Prostate gland (tissue), 2 donors: ENCODE measurements at places on chromosomes 16 and 17. TPM values are rescaled to one million over a fixed set of nuclear protein-coding genes. Genes with fewer than 3 reads are reported as not detected.
A peak's percentile ranks its signal among the peaks of the same experiment; 100 is the strongest.

DNA sequence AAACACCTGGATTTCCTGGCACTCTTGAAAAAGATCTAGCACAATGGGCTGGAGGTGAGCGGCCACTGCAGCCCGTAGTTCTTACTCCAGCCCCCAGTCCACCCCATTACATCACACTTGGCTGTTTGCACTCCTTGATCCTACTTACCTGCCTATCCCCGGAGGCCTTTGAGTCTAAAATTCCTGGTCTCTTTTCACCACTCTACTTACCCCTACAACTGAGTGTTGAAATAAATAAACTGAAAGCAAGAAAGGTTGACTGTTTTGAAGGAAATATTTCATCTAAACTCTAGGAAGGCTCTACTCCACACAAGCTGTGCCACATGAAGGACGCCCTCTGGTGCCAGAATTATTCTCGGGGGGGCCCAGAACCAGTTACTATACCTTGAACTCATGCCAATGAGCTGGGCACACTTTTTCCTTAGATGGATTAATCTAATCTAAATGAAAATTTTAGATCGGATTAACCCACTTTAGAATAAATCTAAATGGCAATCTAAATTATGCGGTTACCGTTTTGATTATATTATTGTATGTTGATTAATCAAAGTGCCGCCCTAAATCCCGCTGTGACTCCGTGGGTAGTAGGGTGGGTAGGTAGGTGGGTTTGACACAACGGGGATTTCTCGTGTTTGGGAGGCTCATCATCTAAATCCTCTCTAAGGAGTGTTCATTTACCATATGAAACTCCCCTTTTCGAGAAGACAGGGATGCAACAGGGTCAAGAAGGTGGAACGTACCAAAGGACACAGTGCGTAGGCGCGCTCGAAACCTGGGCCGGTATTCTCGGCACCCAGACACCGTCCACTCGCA, 651 bp upstream of the EIF1 start:
- peaks cover 18% of the 10 kb centered on the region for H3K36me3 ChIP-seq
- H3K4me1 ChIP-seq, result no peaks in the 10 kb centered on the region
- H3K27ac ChIP-seq, result peak overlapping the region; percentile 100
- DNase-seq, result peak; percentile 54
- peak overlapping the region; percentile 89 for H3K4me3 ChIP-seq

DNA sequence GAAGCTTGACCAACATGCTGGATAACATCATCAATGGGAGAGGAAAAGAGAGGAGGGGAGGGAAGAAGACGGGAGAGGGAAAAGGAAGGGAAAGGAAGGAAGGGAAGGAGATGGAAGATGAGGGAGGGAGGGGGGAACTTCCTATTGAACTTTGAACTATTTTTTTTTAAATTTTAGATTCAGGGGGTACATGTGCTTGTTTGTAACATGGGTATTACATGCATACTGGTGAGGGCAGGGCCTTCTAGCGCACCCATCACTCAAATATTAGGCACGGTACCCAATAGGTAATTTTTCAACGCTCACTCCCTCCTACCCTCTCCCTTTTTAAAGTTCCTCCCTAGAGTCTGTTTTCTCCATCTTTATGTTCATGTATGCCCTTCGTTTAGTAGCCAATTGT, 383.2 kb upstream of the XYLT1 start:
- no peak overlapping the region for H3K4me3 ChIP-seq
- H3K4me1 ChIP-seq, result no peaks in the 10 kb centered on the region
- H3K27me3 ChIP-seq, result no peaks in the 10 kb centered on the region
- no peak for DNase-seq
- no peaks in the 10 kb centered on the region for H3K36me3 ChIP-seq

GRCh38 chr17:41523787-41524186, 4.3 kb downstream of the KRT19 start:
- H3K27ac ChIP-seq, result peak overlapping the region; percentile 38
- peak overlapping the region; percentile 6 for H3K4me3 ChIP-seq
- H3K4me1 ChIP-seq, result peaks cover 8% of the 10 kb centered on the region
- no peaks in the 10 kb centered on the region for H3K27me3 ChIP-seq

DNA sequence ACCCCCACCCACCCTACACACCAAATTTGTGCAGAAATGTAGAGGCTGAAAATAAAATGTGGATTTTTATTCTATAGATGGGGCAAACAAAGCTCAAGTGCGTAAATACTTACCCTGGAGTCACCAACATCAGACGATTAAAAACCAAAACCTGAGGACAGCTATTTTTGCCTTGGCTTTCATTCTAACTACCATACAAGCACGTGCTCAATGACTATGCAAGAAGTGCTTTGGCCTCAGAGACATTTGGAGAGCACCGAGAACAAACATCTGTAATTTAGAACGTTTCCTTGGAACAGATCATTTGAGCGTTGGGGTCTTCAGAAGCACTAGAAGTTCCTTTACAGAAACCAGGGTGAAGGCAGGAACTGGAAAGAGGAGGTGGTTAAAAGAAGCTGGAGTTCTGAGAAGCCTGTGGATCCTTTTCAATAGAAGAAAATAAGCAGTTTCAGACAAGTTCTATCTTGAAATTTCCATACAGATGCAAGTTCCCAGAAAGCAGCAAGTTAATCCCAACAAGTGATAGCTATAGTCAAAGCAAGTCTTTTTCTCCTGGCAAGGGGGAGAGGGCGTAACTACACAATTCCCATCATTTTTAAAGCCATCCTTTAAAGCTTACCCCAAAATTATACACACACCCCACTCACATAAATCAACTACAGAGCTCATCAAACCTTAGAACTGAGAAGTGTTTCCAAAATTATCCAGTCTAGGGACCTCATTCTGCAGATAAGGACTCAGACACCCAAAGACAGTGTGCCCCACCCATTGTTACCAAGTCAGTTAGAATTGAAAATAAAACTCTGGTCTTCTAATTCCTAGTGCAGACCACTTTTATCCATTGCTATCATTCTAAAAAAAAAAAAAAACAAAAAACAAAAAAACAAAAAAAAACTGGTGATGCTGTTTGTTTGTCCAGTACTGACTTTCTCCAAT, 29.6 kb upstream of the CDRT4 start:
- no peak for DNase-seq
- no peaks in the 10 kb centered on the region for H3K4me1 ChIP-seq
- no peak overlapping the region for H3K27ac ChIP-seq

DNA sequence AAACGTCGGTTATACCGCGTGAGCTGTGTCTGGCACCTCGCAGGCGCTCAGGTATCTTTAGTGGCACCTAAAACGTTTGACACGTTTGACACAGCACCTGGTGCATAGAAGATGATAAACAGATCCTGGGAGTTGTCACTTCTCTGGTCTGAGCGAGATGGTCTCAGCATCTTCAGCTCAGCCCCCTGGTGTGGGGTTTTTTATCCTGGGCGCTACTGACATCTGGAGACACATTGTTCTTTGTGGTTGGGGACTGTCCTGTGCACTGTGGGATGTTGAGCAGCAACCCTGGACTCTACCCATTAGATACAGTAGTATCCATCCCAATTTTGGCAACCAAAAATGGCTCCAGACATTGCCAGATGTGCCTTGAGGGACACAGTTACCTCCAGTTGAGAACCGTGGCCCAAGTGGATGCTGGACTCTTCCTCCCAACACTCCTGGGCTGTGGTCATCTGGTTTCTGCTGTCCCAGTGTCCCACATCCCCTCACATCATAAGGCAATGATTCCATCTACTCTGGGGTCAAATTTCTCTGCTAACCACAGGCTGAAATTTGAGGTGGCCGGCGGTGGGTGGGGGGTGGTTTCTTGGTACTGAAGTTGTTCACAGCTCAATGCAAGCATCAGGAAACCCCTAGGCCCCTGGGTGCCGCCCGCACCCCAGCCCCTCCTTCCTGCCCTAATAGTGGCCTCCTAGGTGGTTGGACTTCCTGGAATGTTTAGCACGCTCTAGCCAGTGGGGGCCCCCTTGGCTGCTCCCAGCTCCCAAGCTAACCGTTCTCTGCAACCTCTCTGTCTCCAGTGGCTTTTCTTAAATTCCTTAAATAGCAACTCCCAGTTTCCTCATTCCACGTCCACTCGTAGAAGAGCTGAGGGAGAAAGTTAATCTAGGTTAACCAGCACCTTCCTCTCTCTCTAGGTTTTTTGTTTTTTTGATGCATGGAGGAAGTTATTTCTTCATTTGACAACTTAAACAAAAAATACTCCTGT, 124.8 kb downstream of the ABCC1 start:
- no peaks in the 10 kb centered on the region for H3K27me3 ChIP-seq
- no peak overlapping the region for H3K4me3 ChIP-seq
- DNase-seq, result no peak
- no peaks in the 10 kb centered on the region for H3K4me1 ChIP-seq
- H3K27ac ChIP-seq, result peak overlapping the region; percentile 65

DNA sequence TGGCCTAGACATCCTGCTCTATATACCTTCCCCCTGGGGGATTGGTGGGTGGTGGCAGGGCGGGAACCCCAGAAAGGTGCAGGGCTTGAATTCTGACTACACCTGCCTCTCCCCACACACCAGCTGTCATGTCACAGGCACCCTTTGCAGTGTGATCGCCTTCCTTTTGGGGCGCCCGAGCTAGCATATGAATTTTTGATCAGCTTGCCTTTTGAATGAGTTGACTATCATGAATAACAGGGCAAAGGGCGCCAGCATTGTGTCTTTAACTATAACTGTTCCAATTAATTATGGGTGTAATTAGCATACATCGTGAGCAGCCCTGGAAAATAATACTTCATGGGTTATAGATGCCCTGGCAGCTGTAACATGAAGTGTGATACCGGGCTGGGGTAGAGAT, 72.7 kb downstream of the CYLD start:
- no peak overlapping the region for H3K4me3 ChIP-seq
- H3K27ac ChIP-seq, result no peak overlapping the region
- no peaks in the 10 kb centered on the region for H3K4me1 ChIP-seq
- no peaks in the 10 kb centered on the region for H3K27me3 ChIP-seq
- no peak for DNase-seq

- no peaks in the 10 kb centered on the region for H3K36me3 ChIP-seq
- peak overlapping the region; percentile 99 for H3K27ac ChIP-seq
- DNase-seq, result peak; percentile 31
- peak overlapping the region; percentile 90 for H3K4me3 ChIP-seq
- peaks cover 26% of the 10 kb centered on the region for H3K4me1 ChIP-seq
Observed at GRCh38 chr17:7885367-7886226, 3.0 kb upstream of the CHD3 start.

DNA sequence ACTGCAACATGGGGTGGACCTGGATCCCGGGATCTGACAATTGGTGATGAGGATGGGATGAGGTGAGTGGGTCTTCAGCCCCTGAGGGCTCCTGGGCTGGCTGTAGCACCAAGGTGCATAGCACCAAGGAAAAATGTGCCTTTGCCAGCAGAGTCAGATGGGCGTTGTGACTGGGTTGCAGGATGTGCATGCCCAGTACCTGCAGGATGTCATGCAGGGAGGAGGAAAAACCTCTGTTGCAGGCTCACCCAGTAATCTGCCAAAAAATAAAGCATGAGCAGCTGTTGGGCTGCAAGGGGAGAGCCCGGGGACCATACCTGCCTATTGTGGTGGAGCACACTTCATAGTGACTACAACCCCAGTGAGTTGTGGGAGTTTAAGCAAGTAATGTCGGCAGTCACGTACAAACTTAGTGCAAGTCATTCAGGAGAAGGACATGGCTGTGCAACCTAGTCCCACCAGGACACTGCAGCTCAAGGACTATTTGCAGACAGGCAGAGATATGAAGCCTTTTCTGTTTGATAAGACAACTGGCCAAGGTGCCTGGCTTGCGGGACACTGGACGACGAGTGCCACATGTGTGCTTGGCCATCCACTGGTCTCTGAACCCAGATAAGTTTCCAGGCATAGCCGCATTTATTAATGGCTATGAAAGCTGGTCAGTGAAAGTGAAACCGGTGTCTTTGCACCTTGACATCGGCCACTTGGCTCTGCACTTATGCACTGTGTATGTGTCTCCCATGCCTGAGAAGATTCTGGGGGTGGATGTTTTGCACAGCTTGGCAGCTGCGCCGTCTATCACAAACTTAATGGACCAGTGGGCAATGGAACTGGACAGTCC, 499.8 kb downstream of the KCNJ2 start:
- no peaks in the 10 kb centered on the region for H3K4me1 ChIP-seq
- no peak for DNase-seq
- no peaks in the 10 kb centered on the region for H3K27me3 ChIP-seq

DNA sequence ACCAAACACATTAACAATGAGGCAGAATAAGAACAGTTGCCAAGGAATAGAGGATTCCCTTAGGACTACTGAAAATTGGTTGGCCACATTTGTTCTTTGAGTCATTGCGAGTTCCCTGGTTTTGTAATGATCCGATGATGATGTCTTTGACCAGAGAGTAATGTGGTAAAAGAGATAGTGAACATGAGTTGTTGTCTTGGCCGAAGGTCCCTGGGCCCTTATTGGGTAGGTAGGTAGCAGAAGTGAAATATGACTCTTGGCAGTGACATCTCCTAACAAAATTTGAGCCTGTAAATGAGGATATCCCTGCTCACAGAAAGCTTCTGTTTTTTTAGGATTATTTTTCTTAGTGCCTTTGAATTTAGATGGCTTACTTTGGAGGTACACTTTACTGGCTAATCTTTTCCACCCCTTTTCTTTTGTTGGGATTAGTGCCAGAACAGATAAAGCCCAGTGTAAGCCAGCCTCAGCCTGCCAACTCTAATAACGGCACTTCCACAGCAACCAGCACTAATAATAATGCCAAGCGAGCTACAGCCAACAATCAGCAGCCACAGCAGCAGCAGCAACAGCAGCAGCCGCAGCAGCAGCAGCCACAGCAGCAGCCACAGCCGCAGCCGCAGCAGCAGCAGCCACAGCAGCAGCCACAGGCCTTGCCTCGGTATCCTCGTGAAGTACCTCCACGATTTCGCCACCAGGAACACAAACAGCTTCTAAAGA, 47.2 kb downstream of the TNRC6A start:
- H3K4me1 ChIP-seq, result peaks cover 3% of the 10 kb centered on the region
- no peaks in the 10 kb centered on the region for H3K27me3 ChIP-seq
- H3K27ac ChIP-seq, result peak overlapping the region; percentile 7
- no peaks in the 10 kb centered on the region for H3K36me3 ChIP-seq
- H3K4me3 ChIP-seq, result no peak overlapping the region

DNA sequence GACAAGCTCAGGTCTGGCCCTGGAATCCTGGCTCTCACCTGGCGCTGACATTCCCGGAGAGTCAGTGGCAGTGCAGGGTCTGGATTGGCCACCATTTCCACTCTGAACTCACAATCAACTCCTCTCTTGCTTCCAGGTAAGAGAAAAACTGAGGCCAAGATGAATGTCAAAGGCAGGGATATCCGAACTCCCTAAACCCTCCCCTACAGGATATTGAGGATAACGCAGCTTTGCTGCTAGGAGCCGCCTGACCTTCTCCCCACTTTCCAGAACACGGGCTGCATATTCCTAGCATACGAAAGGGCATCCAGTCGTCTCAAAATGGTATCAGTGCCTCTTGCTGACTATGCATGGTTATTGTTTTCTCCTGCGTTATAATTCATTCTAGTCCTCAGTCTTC, 473.4 kb downstream of the SOX9 start:
- no peak for DNase-seq
- H3K4me1 ChIP-seq, result peaks cover 8% of the 10 kb centered on the region
- no peaks in the 10 kb centered on the region for H3K36me3 ChIP-seq
- H3K27ac ChIP-seq, result no peak overlapping the region
- peaks cover 4% of the 10 kb centered on the region for H3K27me3 ChIP-seq

The EPOP gene
- total RNA-seq, result 11.0 TPM

The AATK gene
- 5.2 TPM for total RNA-seq

The DNAH17 gene
- 0.87 TPM for total RNA-seq

The GCSH gene
- 7.6 TPM for total RNA-seq

The SGCA gene
- total RNA-seq, result 19.4 TPM

The PRCD gene
- 0.36 TPM for total RNA-seq

The TBC1D3L gene
- total RNA-seq, result 11.4 TPM
